ENCODE measurements at places on chromosomes 2 and 18. TPM values are rescaled to one million over a fixed set of nuclear protein-coding genes. Genes with fewer than 3 reads are reported as not detected.

The CROCC2 gene
- total RNA-seq, result not detected

The OTOF gene
- total RNA-seq, result not detected

The PDCD1 gene
- not detected for total RNA-seq

The HOXD10 gene
- 5.1 TPM for total RNA-seq

The LYPD6 gene
- total RNA-seq, result 3.7 TPM

The NABP1 gene
- 18.3 TPM for total RNA-seq
